DMS 273 treated with DMSO at 0.1 percent for 48 hours (cell line): ENCODE measurements at places on chromosomes 7 and 10.
A peak's percentile ranks its signal among the peaks of the same experiment; 100 is the strongest.

GRCh38 chr7:134630893-134631292, 15.8 kb upstream of the BPGM start:
- DNase-seq = no peak

DNA sequence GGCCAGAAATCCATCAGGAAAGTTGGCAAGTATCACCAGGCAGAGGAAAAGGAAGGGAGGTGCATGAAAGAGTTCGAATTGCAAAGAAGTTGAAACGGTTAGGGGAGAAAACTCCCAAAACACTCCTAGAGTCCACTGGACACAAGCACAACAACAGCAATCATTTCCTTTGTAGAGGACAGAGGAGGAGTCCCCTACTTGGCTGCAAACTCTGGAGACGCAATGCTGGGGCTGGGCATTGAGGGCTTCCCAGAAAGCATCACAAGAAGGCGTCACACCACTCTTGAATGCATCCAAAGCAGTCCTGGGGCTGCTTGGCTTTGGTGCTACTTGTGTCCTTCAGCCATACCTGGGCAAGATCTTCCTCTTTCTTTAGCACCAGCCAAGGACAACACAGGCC, 18.1 kb upstream of the SLC26A4 start:
- no peak for DNase-seq

DNA sequence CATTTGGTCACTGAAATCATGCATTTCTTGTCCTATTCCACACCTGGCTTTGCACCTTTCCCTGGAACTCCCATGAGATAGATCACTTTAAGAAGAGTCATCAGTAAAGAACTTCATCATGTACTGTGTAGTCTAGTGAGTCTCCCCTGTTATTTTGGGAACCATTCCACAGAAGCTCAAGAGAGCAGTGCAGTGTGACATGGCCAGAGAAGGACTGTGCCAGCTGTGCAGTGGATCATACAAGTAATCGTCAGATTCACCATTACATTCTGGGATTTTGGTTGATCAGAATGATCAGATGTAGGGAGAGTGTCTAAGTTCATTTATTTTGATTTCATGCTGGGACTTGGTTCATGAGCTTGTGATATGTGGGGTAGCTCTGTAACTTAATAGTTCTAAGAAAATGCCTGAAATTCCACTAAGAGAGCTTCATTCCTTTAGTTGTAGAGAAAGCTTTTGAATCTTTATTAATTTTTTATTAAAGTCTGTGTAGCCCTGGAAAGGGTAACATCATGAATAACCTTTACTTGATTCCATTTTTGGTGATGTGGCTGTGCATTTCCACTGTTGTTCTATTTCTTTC, 166.8 kb downstream of the SUGCT start:
- no peak for DNase-seq

DNA sequence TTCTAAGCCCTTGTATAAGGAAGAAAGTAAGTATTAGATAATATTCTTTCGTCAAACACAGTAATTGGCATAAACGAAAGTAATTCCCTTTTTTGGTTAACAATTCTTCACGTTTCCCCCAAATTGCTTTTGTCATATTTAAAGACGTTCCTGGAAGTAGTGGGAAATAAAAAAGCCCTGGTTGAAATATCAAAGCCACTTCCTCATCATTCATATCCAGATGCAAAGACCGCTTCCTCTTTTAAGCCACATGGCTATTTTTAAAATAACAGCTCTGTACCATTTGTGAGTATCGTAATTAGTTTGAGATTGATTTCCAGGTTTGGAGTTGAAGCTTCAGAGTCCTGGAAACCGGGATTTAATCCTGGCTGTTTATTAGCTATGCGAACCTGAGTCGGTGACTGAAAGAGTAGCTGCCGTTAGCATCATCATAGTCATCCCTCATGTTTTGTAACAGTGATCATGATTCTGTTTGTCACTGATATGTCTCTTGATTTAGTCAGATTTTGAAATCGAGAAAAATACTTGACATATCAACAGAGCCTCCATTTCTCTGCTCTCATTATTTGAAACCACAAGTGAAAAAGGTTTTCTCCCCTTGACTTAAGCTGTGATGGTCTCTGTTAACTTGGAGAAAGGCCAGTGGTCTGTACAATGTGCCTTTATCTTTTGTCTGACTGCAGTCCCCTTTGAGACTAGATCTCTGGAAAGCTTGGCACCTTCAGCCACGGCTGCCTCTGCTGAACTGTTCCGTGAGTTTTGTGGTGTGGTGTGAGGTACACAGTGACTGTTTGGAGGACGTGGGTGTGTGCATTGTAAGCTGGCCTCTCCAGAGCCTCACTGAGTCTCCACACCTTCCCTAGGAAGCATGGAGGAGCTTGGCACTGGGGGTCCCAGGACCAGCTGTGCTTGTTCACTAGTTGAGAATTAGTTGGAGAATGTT, 18.1 kb downstream of the OPTN start:
- no peak for DNase-seq

DNA sequence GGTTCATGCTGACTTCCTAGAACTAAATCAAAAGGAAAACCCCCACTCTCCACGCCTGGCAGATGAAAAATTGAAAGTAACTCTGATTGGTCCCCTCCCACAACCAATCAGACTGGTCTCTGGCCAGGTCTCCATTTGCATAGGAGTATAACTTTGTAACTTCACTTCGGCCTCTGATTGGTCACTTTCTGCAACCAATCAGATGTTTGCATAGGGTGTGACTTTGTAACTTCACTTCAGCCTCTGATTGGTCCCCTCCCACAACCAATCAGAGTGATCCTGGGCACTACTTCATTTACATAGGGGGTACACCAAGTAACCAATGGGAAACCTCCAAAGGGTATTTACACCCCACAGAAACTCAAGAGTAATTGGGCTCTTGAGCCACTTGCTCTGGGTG, 306.6 kb upstream of the PFKP start:
- no peak for DNase-seq

GRCh38 chr10:30158325-30158960, 99.1 kb upstream of the JCAD start:
- DNase-seq = no peak

DNA sequence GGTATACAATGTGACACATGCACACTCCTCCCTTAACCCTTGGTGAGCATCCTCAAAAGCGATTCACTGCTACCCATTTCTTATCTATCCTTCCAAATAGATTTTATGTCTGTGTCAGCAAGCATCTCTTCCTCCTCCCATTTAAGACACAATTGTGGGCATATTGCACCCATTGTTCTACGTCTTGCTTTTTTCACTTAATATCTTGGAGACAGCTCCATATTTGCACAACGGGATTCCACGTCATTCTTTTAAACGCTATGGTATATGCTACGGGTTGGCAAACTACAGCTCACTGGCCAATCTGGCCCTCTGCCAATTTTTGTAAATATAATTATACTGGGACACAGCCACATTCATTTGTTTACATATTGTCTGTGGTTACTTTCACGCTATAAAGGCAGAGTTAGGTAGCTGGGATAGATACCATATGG, 88.6 kb downstream of the RNF216 start:
- no peak for DNase-seq

DNA sequence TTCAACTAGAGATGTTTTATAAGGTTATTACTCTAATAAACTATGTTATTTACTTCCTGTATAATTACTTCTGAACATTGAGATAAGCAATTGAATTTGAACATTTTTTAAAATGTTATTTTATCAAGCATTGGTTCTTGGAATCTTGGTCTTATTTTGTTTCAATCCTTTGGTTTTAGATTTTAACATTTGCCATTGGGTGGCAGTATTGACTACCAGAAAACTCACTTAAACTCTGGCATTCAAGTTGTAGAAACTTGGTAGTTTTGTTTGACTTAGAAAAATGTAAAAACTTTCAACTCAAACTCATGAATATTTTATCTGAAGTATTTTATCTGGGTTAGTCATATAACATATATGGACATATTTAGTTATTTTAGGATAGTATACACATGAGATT, 48.1 kb downstream of the ATRNL1 start:
- no peak for DNase-seq

GRCh38 chr10:123913688-123914268, 22.2 kb upstream of the CPXM2 start:
- no peak for DNase-seq

- peak; percentile 35 for DNase-seq
Observed at GRCh38 chr7:749140-749551, 22.1 kb upstream of the PRKAR1B start.

- DNase-seq = no peak
Observed at GRCh38 chr7:27251652-27252590, 9.3 kb downstream of the EVX1 start.

DNA sequence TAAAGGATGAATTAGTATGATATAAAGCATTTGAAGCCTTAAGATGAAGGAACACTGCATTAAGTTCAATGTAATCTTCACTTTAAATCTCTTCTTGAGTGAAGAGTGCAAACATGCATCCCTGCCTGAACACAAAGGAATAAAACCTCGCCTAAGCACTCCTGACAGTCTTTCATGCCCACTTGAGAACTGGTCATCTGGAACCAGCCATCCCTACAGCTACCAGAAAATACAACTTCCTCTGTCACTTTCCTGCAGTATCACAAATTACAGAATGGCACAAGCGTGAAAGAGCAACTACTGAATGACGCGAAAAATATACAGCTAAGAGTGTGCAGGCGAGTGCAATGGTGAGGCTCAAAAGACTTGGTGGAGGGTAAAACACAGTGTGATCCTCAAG, 1079.9 kb downstream of the CNTNAP2 start:
- DNase-seq = no peak

DNA sequence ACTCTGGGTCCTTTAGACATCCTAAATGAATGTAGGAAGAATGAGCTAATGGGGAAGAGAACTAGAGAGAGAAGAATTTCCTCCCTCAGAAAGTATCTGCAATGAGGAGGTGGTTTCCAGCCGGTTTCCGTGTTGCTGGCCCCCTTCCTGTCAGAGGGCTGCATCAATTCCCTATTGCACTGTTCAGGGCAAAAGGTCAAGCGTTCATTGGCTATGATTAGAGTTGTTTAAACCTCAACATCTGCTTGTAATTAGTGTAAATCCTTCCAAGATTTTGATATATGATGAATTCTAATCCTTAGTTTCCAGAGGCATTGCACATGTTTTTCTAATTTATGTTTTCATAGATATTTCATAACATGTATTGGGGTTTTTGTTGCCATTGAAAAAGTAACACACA, 107.3 kb upstream of the SGCE start:
- no peak for DNase-seq

DNA sequence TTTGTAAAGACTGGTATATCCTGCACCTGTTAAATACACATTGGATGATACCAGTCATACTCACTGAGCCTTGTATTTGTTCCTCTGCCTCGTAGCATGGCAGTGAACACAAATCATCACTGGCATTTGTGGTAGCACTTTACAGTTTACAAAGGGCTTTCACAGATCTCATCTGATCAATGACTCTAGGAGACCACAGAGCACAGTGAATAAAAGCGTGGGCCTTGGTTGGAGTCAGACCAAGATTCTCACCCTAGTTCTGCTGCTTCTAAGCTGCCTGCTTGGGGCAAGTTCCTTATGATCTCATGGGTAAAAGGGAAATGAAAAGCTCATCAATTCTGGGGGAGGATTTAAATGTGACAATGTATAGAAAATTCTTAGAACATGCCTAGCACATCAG, 129.9 kb upstream of the AGK start:
- no peak for DNase-seq

GRCh38 chr7:159012353-159013069, 132.2 kb downstream of the VIPR2 start:
- no peak for DNase-seq

DNA sequence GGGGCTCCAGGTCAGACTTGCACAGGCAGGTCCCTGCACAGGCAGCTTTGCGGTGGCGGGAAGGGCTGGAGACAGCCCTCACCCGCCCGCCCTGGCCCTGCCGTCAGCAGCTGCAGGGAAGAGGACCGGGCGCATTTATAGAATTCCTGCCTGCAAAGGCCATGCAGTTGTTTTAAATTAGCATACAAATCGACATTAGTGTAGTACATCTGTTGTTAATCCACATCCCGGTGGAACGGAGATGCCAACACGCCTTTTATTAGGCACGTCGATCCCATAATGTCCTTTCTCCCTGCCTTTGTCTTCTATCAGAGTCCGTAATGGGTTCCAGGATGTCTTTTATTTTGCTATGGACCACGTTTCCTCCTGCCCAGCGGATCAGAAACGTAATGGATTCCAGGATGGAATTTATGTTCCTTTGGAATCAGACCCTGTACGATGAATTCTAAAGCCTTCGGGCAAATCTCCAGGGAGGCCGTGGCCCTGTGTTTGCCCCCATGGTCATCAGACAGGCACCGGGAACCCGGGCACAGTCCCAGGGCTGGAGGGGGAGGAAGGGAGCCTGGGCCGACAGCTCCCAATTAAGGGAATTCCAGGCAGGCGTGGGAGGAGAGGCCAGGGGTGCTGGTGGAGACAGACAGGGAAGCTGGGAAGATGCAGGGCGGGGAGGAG, 123.9 kb downstream of the COL26A1 start:
- no peak for DNase-seq

GRCh38 chr7:7210475-7211237, 28.3 kb downstream of the C1GALT1 start:
- no peak for DNase-seq

- no peak for DNase-seq
Observed at GRCh38 chr10:44193567-44194220, 191.2 kb downstream of the CXCL12 start.

- DNase-seq = no peak
Observed at GRCh38 chr7:105636982-105637381, 55.7 kb upstream of the EFCAB10 start.

- DNase-seq = no peak
Observed at GRCh38 chr10:71725998-71726579, 6.5 kb upstream of the C10orf105 start.

GRCh38 chr7:16739863-16740622, 13.5 kb upstream of the TSPAN13 start:
- DNase-seq = no peak

DNA sequence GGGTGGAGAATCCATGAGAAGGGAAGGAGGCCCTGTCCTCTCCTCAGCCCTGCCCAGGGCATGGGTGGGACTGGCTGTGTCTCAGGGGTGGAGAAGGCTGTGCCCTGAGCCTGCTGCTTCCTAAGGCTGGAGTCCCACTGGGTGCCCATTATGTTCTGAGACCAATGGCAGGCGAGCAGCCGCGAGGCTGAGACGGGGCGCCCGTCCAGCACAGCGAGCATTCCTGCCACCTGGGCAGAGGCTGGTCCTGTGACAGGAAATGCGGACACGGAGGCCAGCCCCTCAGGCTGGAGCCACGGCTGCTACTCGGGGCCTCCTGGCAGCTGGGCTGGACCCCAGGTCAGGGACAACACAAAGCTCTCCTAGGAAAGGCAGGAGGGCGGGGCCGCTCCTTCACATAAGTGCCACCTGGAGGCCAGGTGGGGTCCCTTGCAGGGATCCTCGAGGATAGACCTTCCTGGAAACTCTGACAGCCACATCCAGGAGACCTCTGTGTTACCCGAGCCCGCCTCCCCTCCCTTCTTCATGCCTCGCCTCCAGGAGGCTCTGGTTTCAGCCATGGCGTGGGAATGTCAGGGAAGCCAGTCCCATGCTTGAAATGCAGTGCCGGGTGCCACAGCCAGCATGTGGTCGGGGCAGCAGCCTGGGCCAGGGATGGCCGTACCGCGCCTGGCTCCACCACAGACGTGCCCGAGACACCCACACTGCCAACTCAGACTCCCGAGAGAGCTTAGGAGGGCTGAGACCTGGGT, 173.9 kb downstream of the USP6NL start:
- DNase-seq = no peak
